Melanocyte of skin (primary cell): ENCODE measurements at places on chromosomes 3 and 15. TPM values are rescaled to one million over a fixed set of nuclear protein-coding genes. Genes with fewer than 3 reads are reported as not detected.

CCDC54 gene
- not detected in 2 replicates for total RNA-seq

LRRN1 gene
- total RNA-seq = 1.7 and 2.5 TPM in 2 replicates

RLBP1 gene
- under 0.01 and 1.4 TPM in 2 replicates for total RNA-seq

ALAS1 gene
- total RNA-seq = 80.0 and 80.9 TPM in 2 replicates

C3orf20 gene
- total RNA-seq = under 0.01 TPM in 1 of 2 replicates, not detected in the other

TNFAIP8L3 gene
- not detected in 2 replicates for total RNA-seq
